ENCODE measurements at places on chromosomes 6 and 20.

GRCh38 chr6:53813096-53813495, 18.3 kb downstream of the LRRC1 start:
- DNase-seq, result no peak

- DNase-seq, result no peak
These were observed 1.0 kb downstream of the PXDC1 start for GRCh38 chr6:3750317-3751076.

DNA sequence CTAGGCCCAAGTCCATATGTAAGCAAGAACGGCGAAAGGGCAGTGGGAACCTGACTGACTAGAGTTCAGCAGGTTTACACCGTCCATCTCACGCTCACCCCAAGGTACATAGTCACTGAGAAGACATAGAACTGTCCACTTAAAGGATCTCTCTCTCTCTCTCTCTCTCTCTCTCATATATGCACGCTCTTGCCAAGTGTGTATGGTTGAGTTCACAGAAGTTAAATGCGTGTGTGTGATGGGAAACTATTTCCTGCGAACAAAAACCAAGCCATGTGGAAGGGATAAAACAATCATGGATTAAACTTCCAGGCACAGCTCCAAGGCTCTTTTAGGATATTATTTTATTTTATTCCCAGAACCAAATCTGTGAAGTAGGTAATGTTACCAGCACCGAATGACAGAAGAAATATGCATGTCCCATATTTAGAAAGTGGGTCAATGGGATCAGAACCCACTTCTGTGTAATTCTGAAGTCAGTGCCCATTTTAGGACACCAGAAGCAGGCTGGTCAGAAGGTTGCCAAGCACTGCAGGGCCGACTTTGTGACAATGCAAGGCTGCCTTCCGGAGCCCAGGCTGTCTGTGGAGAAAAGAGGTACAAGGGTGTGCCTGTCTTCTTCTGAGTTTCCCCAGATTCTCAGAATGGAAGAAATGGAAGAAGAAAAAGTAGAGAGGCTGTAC, 49.2 kb upstream of the MAP7 start:
- peak; percentile 87 for DNase-seq

GRCh38 chr6:32460528-32460927, 20.8 kb downstream of the HLA-DRA start:
- DNase-seq, result no peak

DNA sequence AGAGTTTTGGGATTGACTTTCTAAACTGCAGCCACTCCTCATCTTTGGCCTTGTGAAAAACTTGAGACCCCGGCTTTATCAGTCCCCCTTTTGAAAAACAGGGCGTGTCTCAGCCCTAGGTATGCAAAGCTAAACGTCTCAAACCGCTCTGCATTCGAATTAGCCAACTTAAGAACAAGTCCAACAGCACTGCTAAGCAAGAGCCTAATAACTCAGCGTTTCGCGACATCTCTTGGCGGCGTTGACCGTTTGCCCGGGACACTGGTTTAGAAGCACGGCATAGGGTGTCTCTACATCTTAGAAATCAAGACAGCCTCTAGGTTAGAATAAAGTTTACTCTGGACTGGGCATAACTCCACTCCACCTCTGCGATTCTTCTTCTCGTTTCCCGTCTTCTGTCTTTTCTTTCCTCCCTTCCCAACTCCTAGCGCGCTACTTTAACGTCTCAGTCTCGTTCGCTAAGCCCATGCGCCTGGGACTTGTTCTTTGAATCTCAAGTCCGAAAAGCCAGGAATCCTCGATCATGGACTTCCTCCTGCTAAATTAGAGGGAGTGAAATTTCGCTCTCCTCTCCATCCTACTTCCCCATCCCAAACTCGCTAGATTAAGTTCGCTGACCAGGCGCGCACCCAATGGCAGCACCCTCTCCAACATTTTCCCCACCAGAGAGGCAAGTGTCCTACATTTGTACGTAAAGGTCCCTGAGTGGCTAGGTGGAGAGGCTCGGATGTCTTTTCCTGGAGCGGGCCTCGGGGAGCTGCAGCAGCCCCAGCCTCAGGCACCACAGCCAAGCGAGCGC, 10.5 kb upstream of the TFAP2A start:
- no peak for DNase-seq

DNA sequence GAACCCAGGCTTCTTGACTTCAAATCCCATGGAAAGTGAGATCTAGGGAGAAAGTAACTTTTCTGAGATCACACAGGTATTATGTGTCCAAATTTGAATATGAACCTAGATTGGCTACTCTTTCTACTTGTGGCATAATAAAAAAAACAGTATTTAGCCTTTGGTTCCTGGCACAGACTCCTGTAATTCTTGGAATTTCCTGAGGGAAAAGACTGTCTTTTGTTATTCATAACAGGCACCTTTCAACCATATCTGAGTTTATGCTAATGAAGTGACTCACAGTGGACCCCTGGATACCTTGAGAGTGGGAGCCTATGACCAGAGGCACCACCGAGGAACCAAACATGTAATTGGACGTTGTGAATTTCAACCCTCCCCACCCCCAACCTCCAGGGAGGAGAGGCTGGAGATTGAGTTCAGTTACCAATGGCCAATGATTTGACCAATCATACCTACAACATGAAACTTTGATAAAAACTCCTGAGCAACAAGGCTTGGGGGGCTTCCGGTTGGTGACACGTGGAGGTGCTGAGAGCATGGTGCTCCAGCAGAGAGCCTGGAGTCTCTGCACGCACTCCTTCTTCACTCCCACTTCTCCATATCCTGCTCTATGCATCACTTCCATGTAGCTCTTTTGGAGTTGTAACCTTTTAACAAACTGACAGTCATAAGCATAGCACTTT, 48.8 kb downstream of the LAMA4 start:
- no peak for DNase-seq

- DNase-seq, result no peak
These were observed 40.3 kb upstream of the CD93 start for GRCh38 chr20:23126281-23127061.

DNA sequence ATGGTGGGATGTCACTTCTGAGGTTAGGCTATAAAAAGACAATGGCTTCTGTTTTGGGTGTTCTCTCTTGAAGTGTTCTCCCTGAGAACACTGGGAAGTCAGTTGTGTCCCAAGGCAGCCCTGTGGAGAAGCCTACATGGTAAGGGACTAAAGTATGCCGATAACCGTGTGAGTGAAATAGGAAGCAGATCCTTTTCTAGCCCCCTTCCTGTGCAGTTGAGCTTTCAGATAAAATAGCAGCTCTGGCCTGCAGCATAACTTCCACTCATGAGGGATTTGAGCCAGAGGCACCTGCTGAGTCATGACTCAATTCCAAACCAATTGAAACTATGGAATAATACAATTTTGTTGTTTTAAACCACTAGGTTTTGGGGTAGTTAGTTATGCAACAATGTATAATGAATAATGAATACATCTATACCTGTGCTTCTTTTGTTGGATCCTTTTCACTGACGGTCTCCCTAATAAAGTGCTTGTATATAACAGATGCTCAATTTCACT, 241.6 kb downstream of the TFAP2B start:
- no peak for DNase-seq

DNA sequence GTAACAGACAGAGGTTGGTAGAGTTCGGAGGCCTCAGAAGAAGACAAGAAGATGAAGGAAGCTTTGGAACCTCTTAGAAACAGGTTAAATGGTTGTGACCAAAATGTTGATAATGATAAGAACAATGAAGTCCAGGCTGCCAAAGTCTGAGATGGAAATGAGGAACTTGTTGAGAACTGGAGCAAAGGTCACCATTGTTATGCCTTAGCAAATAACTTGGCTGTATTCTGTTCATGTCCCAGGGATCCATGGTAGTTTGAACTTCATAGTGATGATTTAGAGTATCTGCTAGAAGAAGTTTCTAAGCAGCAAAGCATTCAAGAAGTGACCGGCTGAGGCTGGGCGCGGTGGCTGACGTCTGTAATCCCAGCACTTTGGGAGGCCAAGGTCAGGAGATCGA, 11.1 kb upstream of the LSM14B start:
- DNase-seq, result no peak

DNA sequence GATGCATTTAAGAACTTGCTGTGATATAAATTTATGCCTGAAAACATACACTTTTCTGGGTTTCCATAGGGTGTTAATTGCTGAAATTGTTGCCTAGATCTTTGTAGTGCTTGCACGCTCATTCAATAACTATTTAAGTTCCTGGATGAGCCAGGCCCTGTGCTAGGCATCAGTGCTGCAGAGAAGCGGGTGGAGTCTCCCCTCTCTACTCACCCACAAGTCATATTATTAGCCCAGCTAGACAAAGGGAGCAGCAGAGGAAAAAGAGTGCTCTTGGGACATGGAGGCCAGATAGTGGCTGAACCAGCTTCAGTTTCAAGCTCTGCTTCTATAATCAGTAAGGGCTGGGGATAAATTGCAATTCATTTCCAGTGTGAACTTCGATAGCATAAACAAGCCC, 329.1 kb downstream of the TFAP2B start:
- no peak for DNase-seq

- DNase-seq, result no peak
These were observed 396 bp downstream of the RNASET2 start for GRCh38 chr6:166955865-166956443.

GRCh38 chr6:3962291-3963280, 113.4 kb downstream of the FAM50B start:
- no peak for DNase-seq

DNA sequence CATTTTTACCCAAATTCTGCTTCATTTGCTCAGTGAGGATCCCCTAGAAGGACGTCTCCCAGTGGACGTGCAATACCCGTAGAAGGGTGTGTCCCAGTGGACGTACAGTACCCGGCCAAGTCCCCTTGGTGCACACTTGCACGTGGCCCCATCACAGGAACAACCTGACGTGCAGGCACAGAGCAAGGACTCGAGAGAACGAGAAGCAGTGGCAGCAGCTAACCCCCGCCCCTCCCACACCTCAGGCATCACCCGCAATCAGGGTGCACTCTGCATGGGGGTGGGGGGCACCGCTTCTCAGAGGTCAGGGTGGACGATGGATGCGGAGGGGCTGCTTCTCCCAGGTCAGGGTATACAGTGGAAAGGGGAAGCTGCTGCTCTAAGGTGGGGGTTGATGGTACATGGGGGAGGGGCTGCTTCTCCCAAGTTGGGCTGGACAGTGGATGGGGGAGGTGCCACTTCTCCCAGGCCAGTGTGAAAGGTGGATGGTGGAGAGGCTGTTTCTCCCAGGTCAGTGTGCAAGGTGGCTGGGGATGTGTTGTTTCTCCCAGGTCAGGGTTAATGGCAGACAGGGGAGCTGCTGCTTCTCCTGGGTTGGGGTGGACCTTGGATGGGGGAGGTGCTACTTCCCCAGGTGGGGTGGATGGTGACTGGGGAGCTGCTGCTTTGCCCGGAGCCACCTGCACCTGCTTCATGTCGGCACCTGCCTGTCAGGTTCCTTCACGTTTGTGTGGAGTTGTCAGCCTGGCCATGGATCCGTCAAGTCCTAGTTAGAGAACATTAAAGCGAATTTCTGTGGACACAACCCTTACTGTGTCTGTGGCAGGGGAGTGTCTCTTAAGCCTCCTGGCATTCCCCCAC, 1.0 kb upstream of the THBS2 start:
- no peak for DNase-seq

GRCh38 chr6:30396833-30397479, 52.0 kb downstream of the RPP21 start:
- peak; percentile 1 for DNase-seq

DNA sequence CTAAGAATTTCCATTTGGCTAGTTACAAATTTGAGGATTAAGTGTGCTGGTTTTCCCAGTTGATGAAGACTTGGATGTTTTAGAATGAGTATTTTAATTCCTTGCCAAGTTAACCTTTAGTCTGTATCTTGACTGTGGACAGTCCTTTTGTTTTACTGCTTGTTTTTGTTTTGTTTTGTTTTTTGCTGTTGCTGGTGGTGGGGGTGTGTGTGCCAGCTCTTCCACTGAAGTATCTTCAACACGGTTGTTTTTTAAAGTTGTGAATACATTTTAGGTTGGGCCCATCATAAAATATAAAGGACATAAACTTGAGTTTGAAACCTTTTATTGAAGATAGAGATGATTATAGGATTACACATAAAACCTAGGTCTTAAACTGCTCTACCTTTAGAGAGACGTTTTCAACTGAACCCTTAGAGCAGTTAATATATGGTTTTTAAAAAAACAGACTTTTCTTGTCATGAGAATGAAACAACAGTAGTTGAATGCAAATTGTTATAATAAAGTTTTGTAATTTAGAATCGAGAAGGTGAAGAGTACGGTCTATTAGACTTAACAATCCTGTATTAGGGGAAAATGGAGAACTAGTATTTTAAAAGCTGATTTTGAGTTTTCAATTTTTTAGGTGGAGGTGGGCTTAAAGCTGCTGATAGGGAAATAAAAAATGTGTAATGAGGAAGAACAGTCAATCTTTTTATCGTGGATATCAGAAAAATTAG, 4.0 kb downstream of the QKI start:
- no peak for DNase-seq

GRCh38 chr6:70072540-70073179, 206.3 kb downstream of the COL19A1 start:
- no peak for DNase-seq

DNA sequence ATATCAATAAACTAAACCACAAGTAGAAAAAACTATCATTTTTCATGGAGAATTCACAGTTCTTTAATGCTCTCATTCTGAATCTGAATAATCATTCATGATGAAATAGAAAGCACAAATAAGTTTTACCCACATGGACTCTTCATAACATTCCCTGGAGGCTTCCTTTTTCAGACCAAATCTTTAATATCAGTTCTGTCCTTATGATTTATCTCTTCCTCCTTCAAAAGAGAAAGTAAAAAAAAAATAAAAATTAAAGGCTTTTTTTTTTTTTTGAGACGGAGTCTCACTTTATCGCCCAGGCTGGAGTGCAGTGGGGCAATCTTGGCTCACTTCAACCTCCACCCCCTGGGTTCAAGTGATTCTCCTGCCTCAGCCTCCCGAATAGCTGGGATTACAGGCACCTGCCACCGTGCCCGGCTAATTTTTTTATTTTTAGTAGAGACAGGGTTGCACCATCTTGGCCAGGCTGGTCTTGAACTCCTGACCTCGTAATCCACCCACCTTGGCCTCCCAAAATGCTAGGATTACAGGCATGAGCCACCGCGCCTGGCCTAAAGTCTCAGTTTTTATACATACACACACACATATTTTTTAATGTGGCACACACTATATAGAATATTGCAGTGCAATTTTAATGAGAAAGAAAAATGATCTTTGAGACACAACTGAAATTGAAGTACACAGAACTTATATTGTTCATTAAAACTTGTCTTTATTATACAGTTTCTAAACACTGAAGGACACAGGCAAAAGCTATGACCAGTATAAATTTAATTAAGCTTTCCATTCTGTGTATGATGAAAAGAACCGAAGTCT, 31.9 kb upstream of the ZNF217 start:
- no peak for DNase-seq

- DNase-seq, result no peak
These were observed 34.7 kb upstream of the ERVFRD-1 start for GRCh38 chr6:11146117-11146826.

DNA sequence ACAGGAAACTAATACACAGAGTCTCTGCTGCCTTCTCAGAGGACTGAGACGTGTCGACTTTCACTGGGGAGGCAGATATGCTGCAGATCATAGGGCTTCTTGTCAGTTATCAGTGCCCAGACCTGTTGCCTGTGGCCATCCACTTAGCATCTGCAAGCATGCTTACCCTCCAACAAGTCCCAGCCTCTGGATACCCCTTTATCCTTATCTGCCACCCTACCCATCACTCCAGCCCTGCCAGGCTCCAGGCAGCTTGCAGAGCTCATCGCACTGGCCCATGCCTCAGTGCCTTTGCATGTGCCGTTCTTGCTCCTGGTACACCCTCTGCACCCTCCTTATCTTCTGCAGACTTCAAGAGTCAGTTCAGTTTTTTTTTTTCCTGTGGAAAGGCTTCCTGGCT, 119.2 kb downstream of the TOX2 start:
- no peak for DNase-seq
